Activated effector memory CD4-positive, alpha-beta T cell treated with Interleukin-2 at 50 U/mL for 16 hours (primary cell): ENCODE measurements at places on chromosomes 16 and 17.

DNA sequence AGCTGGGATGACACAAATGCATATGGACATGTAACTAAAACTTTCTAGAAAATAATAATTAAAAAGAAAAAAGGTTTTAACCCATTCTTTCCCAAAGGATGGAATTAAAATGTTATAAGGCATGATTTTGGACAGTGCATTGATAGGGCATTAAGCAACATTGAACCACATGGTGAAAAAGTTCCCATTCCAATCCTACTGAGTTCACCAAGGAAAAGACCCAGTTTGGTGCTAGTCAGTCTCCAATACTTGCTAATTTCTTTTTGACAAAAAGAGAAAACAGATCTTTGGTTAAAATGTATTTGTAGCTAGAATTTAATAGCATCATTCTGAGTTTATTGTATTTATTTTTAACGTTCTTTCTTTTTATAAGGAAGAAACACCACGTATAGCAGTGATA lies 28.1 kb downstream of the EMP2 start:
- DNase-seq = no peak

GRCh38 chr16:26441178-26441577 lies 625.5 kb upstream of the C16orf82 start:
- no peak for DNase-seq

- no peak for DNase-seq
Measured at GRCh38 chr17:71926746-71927398, 193.9 kb upstream of the SOX9 start.

GRCh38 chr16:69089091-69089910 lies 16.2 kb upstream of the HAS3 start:
- DNase-seq = no peak

GRCh38 chr16:4654011-4654963 lies 29.7 kb downstream of the MGRN1 start:
- no peak for DNase-seq

GRCh38 chr17:62870030-62870541 lies 62.0 kb upstream of the MARCHF10 start:
- DNase-seq = no peak

DNA sequence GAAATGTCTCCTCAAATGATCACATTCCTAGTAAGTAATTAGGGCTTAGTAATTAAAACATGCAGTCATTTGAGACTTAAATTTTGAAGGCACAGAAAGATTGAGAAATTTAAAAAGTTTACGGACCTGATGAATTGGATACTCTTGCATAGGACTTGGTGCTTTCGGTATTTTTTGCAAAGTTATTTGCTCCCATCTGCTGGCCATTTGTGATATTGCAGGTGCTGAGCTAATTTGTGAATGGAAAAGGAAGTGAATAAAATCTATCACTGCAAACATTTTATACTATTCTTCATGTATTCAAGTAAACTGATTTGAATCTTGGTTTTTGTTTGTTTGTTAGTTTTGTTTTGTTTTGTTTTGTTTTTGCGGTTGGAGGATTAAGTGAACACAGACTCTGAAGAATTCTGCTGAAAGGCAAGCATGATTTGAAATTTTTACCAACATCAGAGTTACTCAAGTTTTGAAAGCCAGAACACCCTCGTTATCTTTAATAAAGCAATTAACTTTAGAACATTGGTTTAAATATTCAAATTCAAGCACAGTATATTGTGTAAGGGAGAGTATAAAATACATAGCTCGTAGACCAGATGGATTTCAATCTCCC lies 689.5 kb upstream of the RBFOX1 start:
- no peak for DNase-seq

DNA sequence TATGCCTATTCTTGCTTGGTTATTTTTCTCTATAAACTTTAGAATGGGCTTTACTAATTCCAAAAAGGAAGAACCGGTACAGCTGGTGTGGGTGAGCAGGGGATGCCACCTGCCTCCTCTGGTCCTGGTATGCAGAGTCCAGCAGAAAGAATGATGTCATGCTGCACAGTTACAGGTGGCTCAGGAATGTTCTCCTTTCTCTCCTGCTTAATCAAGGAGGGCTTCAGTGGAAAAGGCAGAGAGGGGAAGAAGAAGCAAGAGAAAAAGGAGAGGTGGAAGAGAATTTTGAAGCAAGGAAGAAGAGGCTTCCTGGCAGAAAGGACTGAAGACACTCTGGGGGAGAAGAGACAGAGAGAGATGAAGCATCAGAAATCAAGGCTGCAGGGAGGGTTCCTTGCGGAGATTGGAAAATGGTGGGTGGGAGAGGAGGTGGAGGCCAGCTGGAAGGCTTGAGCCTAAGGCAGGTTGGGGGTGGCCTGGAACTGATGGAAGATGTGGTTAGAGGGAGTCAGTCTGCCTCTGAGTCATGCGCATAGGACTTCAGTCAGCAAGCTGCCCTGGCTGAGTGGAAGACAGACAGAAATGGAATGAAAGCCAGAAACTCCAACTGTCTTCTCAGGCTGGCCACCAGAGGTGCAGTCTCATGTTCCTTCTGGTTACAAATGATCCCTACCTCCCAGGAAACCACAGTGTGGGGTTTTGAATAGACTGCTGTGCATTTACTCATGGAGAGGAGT lies 64.6 kb upstream of the CRHR1 start:
- DNase-seq = no peak

GRCh38 chr17:6531575-6531974 lies 24.8 kb downstream of the PITPNM3 start:
- no peak for DNase-seq

DNA sequence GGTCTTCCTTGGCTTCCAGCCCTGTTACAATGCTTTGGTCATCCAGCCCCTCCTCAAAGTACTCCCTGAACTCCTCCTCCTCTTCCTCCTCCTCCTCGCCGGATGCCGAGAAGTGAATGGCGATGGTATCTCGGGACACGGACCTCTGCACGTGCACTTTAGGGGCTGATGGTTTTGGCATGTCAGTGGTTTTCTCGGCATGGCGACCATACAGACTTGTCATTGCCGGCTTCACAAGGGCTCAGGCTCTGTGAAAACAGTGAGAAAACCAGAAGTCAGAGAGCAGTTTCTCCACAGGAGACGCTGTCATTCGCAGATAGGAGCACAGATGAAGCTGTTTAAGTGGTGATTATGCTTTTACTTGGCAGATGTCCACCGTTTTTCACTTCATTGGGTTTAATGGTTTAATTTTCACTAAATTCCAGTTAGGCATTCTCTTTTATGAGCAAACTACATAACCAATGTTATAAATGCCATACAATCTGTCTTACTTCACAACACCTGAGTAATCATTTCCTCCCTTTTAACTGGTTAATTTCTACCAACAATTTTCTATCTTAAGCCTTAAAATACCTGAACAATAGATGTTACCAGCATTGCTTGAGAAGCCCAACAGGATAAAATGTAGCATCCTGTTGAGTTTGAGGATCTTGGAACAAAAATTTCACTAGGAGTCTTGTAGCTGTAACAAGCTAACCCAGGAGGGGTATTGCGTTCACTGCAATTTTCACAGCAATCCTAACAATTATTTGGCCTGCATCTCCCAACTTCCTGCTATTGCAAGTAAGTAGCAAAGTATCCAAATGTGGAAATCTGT lies 48.9 kb downstream of the TEX2 start:
- DNase-seq = no peak

GRCh38 chr17:53278466-53278865 lies 544.3 kb upstream of the KIF2B start:
- no peak for DNase-seq

GRCh38 chr16:27972500-27972899 lies 91.0 kb downstream of the GSG1L start:
- DNase-seq = peak; percentile 19

DNA sequence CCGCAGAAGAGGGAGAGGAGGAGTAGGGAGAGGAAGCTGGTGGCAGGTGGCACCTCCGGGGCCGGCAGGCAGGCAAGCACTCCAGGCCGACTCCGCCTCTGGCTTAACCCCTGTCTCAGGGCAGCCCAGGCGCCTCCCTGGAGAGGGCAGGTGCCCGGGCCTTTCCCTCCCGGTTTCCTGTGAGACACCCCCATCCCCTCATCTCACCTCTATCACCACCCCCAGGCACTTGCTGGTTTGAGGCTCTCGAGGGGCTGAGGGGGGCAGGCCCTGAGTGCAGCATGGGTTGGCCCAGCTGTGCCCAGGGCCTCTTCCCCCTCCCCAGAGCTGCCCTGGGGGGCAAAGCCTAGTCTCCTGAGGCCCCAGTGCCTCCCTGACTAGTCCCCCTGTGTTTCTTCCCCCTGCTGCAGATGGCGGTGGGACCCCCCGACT lies 6.0 kb downstream of the DOC2A start:
- DNase-seq = no peak

- DNase-seq = no peak
Measured at GRCh38 chr17:72706396-72706981, 386.0 kb downstream of the SLC39A11 start.

DNA sequence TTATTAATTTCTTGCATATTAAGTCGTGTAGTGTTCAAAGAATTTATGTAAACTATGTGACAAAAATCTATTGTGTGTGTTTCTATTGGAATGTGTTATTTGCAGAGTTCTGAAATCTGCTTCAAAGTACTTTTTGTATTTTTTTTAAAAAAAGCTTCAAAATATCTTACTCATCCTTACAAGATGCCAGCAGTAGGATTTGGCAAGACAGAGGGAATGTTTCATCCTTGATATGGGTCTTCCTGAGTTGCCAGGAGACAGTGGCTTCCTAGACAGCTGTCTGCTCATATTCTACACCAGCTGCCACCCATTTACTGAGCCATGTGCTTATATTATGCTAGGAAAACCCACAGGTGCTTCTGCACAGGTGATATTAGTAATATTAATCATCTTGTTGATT lies 36.4 kb downstream of the EFCAB5 start:
- DNase-seq = no peak

GRCh38 chr16:15620611-15621195 lies 22.3 kb downstream of the MARF1 start:
- no peak for DNase-seq

DNA sequence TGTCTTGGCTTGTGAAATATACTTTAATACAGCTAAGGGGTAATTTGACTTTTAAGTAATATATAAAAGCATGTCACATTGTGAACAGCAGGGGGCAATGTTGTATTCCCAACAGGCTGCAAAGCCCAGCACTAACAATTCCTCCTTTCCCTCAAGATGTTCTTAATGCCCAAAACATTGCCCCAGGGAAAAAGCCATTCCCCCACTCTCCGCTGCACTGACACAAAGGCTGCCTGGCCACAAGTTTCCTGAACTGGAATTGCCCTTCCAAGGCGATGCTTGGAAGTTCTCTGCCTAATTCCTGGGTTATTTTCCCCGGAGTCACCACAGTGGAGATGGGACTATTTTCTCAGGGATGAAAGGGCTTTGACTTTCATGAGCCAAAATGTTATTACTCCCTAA lies 27.2 kb downstream of the CLEC16A start:
- no peak for DNase-seq

GRCh38 chr16:21566891-21567414 lies 32.4 kb upstream of the METTL9 start:
- DNase-seq = no peak

DNA sequence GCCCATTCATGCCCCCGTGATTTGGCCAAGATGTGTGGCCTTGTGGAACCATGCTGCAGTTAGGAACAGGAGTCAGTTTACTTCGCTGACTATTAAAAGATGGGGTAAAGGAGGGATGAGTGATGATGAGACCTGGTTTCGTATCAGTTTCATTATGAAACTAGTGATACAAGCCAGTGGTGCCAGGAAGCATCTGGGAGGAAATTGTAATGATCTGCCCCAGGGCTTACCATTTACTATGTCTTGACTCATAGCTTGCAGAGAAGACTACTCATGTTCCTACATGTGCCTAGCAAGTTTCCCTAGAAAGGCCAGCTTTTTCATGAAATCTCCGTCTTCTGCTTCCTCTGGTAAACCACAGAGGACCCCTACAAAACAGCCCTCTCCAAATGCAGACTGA lies 23.2 kb downstream of the CDH3 start:
- DNase-seq = no peak

- DNase-seq = peak; percentile 2
Measured at GRCh38 chr17:41863074-41863848, 2.0 kb downstream of the KLHL11 start.

GRCh38 chr17:81039854-81040758 lies 5.2 kb downstream of the BAIAP2 start:
- no peak for DNase-seq

DNA sequence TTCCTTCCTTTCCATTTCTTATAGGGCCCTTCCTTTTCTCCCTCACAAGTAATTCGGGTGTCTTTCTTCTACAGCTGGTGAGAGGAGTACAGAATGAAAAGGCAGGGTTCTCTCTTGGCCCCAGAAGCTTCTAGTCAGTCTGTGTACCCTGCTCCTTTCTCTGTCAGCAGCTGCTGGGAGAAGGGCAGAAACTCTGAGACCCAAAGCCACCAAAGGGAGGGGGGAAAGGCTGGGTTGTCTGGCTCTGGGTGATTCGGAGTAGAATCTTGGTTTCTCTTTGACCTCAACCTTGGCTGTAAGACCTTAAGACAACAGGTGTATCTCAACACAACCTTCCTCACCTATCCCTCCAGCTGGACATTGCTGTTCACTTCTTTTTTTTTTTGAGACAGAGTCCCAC lies 3.3 kb upstream of the NR1D1 start:
- DNase-seq = no peak

DNA sequence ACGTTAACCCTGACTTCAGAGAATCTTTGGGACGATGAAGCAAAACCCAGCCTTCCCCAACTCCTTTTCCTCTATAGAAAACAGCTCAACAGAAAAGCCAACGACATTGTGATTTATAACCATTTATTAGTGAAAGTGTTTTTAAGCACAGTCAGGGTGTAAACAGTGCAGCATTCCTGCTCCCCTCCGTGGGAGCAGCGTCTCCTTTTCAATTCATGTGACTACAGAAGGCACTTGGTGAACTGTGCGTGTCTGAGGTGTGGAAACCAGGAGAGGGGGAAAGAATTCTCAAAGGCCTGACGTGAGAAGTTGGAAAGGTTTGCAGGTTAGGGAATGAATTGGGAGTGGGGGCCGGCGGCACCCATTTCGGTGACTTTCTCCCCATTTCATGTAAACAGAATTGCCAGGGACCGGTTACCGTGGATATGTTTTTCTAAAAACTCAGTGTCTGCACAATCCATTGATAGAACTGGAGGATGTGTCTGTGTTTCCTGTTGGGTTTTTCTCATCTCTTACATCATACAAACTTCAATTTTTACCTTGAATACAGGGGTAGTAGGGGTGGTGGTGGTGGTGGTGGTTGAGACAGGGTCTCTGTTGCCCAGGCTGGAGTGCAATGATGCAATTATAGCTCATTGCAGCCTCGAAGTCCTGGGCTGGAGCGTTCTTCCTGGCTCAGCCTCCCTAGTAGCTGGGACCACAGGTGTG lies 53.1 kb downstream of the NDE1 start:
- DNase-seq = no peak

DNA sequence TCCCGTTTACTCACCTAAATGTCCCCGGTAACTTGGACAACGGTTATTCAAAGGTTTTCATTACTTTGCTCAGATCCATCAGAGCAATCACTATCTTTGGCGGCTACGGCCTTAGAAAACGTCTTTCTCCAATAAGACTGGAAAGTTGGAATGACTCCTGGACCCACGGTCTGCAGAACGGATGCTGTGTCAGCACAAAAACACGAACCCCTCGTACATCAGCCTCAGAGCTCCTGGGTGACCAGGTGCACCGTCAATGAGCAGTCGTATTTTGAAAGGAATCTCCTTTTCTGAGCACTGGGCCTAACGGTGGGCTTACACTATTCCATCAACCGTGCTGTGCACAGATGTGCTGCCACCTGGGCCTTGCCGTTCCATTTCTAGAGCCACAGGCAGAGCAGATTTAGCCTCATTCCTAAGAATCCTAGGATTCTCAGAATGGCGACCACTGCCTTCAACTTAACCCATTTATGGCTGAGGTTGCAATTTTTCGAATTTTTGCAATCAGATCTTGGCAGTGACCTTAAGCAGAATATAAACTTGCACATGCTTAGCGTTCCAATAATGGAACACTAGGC lies 110.8 kb upstream of the ZNF750 start:
- no peak for DNase-seq
